ENCODE measurements at places on chromosomes 3 and 15.

GRCh38 chr3:181755959-181756358 lies 44.2 kb downstream of the SOX2 start:
- no peak for DNase-seq

- DNase-seq, result no peak
These were observed 1.8 kb downstream of the MOBP start for GRCh38 chr3:39469258-39469657.

- no peak for DNase-seq
These were observed 242.8 kb upstream of the LYSMD4 start for GRCh38 chr15:99976000-99976399.

DNA sequence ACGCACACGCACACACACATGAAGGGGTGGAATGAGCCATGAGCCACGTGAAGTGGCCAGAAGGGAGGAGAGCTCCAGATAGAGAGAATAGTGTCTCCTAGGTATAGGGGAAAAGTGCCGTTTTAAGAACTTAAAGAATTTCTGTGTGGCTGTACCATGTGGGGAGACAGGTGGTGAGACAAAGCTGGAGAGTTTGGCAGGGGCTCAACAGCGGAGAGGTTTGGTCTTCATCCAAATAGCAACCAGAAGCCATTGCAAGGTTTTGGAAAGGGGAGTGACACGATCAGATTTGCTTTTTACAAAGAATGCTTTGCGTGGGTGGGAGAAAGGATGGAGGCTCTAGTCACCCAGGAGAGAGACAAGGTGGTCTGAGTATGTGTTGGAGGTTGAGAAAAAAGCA lies 146.0 kb downstream of the IL20RB start:
- DNase-seq, result no peak

DNA sequence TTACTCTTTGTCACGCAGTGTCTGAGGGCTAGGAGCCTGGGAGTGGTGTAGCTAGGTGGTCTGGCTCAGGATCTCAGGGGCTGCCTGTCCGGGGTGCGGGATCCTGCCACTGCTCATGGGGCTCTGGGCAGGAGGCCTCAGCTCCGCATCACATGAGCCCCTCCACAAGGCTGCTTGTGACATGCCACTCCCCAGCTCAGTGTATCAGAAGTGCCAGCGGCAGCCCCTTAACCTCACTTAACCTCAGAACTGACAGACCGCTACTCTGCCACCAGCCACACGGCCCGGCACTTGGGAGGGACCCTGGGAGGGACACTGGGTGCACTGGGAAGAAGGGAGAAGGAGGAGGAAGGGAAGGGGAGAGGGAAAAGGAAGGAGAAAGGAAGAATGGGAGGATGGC lies 87.9 kb downstream of the FBLN2 start:
- DNase-seq, result no peak

DNA sequence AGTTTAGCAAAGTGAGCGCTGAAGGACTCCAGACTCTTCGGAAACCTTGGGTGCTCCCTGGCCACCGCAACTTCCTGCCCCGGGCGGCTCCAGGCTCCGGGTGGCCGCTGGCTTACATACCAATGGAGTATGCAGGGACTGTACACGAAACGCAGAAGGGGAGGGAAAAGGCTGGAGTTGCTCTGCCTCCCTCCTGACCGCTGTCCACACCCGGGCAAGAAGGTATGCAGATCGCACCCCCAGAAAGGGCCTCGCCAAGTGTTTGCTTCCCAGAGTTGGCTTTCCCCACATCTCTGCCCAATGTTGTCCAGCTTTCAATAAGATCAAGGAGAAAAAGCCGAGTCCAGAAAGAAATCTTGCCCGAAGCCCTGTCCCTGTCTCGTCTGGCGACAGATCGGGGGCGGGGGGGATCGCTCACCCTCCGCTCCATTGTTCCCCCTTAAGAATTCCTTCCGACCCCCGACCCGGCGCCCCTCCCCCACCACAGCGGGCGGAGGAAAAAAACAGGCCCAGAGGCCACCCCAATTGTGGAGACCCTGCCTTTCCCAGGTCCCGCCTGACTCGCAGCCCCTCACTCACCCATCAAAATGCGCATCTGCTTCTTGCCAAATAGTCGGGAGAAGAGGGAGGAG lies 533 bp downstream of the ARF4 start:
- peak; percentile 58 for DNase-seq

GRCh38 chr15:39728845-39729244 lies 53.8 kb downstream of the FSIP1 start:
- DNase-seq, result no peak

GRCh38 chr3:43148033-43148432 lies 42.2 kb upstream of the POMGNT2 start:
- no peak for DNase-seq

DNA sequence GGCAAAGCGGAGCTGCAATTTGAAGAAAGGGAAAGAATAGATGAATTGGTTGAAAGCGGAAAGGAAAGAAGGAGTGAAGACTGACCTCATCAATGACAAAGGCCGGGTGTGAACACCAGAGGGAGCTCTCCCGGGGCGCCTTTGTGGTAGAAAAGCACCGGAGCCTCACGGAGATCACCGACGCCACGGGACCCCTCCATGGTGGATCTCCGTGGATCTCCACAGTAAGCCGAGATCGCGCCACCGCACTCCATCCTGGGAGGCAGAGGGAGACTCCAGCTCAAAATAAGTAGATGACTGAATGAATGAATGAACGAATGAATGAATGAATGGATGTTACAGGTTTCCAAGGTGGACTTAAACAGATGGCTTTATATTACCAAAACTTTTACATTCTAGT lies 25.0 kb downstream of the GPR160 start:
- DNase-seq, result no peak

- DNase-seq, result no peak
These were observed 41.7 kb upstream of the SEC22A start for GRCh38 chr3:123159926-123160635.

DNA sequence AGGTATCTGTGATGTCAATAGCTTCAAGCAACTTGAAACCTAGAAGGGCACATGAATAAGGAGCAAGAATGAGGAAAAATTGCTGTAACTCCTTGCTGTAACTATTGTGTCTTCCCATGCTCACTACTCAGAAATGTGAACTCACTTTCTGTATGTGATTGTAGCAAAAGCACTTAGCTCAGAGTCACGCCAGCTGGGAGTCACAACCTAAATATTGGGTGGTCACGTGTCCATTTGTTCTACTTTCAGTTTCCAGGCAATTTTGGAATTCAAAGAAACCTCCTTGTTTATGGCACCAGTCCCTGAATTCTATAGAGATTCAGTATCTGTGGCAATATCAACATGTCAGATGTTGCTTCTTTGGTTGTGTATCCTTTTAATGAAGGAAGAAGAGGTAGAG lies 241.6 kb upstream of the AZI2 start:
- no peak for DNase-seq

DNA sequence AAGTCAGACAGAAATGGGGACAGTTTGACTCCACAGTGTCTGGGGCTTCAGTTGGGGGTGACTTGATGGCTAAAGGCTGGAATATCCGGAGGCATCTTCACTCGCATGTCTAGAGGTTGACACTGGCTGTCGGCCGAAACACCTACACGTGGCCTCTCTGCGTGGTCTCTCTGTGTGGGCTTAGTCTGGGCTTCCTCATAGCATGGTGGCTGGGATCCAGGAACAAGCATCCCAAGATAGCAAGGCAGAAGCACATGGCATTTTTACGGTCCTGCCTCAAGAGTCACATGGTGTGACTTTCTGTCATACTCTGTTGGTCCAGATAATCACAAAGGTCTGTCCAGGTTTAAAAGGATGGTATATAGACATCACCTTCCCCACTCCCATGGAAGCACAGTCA lies 34.5 kb downstream of the MAGI1 start:
- DNase-seq, result no peak

GRCh38 chr3:138774529-138775253 lies 60.0 kb downstream of the PIK3CB start:
- DNase-seq, result no peak

DNA sequence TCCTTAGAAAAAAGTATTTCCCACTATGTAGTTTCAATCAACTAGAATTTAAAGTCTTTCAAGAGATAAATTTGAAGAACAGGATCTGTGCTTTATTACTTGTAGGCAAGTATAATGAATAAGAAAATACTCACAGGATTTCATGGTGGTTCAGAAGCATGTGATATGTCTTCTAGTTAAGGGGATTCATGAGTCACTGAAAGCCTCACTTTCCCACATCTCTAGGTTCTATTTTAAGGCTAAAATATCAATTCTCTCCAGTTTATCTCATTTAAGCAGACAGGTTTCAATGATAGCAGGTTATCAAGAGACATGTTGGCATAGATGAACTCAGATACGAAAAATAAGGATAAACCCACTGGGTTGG lies 437.8 kb upstream of the BCHE start:
- DNase-seq, result no peak

All from activated gamma-delta T cell (primary cell).